ENCODE measurements at places on chromosomes 6 and 20. TPM values are rescaled to one million over a fixed set of nuclear protein-coding genes. Genes with fewer than 3 reads are reported as not detected.

Gene BFSP1
- total RNA-seq = not detected

Gene PHACTR1
- total RNA-seq = 0.05 TPM

Gene COL20A1
- total RNA-seq = 0.09 TPM

Gene PNLDC1
- total RNA-seq = 0.35 TPM

Gene TTK
- 32.6 TPM for total RNA-seq

Gene NT5E
- total RNA-seq = 0.93 TPM

Gene CDH4
- 0.08 TPM for total RNA-seq

Gene FAM217A
- not detected for total RNA-seq

Gene ADGRF4
- not detected for total RNA-seq

Gene PTK6
- 0.57 TPM for total RNA-seq

Gene AMD1
- total RNA-seq = 78.0 TPM

Gene BPIFA1
- not detected for total RNA-seq

Gene BMP7
- total RNA-seq = not detected

Gene CRIP3
- 6.4 TPM for total RNA-seq

Gene RIPPLY2
- total RNA-seq = not detected

Gene DAAM2
- total RNA-seq = not detected

Gene CST5
- not detected for total RNA-seq

Gene LY6G6F
- not detected for total RNA-seq

Gene WFDC12
- total RNA-seq = not detected

Gene THBD
- total RNA-seq = not detected

Gene ISM1
- total RNA-seq = 0.31 TPM

Gene STK4
- total RNA-seq = 205 TPM

Gene VSTM2L
- 0.33 TPM for total RNA-seq

Gene KCNQ5
- total RNA-seq = 7.3 TPM

Gene C6orf132
- total RNA-seq = 0.20 TPM

Measured in activated naive CD4-positive, alpha-beta T cell treated with anti-CD3 and anti-CD28 coated beads, Interleukin-2, amount 50 U/mL, for 72 hours (primary cell).